ENCODE measurements at places on chromosomes 12 and 14. TPM values are rescaled to one million over a fixed set of nuclear protein-coding genes. Genes with fewer than 3 reads are reported as not detected.

The PRH2 gene
- not detected for total RNA-seq

The MGAT4C gene
- 0.02 TPM for total RNA-seq

The CLEC1A gene
- total RNA-seq: not detected

The TMEM233 gene
- total RNA-seq: not detected

The TCL1B gene
- not detected for total RNA-seq

The OR2AP1 gene
- total RNA-seq: not detected

The GLTP gene
- total RNA-seq: 40.7 TPM

The NAV3 gene
- total RNA-seq: 29.9 TPM

The POLE2 gene
- total RNA-seq: 2.2 TPM

The MFAP5 gene
- total RNA-seq: 40.2 TPM

All from chondrocyte (in vitro differentiated cells).